ENCODE measurements at places on chromosomes 5 and 9.
A peak's percentile ranks its signal among the peaks of the same experiment; 100 is the strongest.

- peak; percentile 64 for DNase-seq
These were observed 79.8 kb downstream of the MAT2B start for GRCh38 chr5:163585206-163585605.

GRCh38 chr5:139272471-139273321, 20.8 kb upstream of the MATR3 start:
- DNase-seq = peak; percentile 23

- peak; percentile 59 for DNase-seq
These were observed 99.5 kb upstream of the FBXL17 start for GRCh38 chr5:108481355-108481931.

GRCh38 chr9:135073081-135073740, 14.3 kb upstream of the OLFM1 start:
- DNase-seq = no peak

- no peak for DNase-seq
These were observed 202.3 kb downstream of the GAPVD1 start for GRCh38 chr9:125463926-125464325.

- no peak for DNase-seq
These were observed 483.4 kb downstream of the ZNF608 start for GRCh38 chr5:124262991-124263571.

DNA sequence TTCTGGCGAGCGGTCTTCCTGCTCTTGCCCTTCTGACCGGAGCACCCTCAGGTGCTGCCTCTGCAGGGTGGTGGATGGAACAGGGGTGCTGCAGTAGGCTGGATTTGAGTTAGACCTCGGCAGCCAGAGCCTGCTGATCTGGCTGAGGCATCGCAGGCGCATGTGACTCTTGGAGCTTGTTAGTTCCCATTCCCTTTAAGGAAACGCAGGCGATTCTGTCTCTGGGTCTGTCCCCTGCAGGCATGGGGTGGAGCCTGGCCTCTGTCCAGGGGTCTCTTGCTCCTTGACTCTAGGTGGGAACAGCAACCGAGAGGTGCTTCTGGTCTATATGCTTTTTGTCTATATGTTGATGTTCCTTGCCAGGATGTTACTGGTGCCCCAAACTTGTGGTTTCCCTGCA, 3.1 kb downstream of the WNK2 start:
- DNase-seq = no peak

DNA sequence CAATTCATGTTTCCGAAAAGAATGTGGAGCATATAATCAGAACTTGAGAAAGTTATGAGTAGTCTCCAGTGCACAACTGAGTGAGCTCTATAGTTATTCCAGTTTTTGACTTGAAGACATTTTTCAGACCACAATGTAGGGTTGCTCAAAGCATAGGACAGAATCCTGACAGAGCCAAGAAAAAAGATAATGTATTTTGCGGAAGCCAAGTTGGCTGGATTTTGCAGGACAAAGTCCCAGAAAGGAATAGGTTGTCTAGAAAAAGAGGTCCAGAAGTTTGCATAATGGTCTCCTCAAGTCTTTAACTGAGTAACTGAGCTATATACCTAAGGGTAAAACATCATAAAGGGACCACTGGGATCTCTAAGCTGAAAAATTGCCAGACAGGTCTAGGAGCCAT, 1028.0 kb downstream of the TAF11L14 start:
- no peak for DNase-seq

DNA sequence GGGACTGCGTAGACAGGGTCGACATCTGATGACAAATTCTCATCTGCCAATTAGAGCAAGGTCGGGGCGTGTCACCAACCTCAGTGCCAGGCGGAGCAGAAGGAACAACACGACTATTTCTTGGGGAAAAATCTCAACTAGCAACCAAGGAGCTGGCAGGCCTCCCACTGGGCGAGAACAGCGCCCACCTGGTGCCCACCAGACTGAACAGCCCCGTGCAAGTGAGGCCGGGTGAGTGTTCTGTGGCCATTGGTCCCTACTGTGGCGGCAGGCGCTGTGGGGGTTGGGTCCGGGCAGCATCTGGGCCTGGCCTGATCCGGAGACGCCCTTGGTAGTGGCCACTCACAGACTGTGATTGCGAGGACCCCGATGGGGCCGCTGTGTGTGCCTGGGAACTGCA, 11.5 kb downstream of the NOTCH1 start:
- no peak for DNase-seq

DNA sequence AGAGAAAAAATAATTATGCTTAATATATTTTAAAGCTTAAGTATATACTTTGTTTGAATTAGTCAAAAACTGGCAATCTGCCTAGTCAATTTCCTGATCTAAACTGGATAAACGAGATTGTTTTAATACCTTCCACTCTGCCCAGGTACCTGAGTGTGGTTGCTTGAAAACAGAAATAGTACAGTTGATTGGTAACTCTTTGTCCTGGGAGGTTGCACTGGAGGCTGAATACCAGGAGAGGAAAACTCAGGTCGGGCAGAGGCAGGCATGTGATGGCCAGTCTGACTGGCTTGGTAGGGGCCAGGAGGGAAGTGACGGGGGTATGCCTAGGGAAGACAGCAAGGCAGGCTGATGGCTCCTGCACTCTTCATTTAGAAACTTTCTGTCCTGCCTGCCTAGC, 80.2 kb downstream of the PIK3R1 start:
- DNase-seq = no peak

DNA sequence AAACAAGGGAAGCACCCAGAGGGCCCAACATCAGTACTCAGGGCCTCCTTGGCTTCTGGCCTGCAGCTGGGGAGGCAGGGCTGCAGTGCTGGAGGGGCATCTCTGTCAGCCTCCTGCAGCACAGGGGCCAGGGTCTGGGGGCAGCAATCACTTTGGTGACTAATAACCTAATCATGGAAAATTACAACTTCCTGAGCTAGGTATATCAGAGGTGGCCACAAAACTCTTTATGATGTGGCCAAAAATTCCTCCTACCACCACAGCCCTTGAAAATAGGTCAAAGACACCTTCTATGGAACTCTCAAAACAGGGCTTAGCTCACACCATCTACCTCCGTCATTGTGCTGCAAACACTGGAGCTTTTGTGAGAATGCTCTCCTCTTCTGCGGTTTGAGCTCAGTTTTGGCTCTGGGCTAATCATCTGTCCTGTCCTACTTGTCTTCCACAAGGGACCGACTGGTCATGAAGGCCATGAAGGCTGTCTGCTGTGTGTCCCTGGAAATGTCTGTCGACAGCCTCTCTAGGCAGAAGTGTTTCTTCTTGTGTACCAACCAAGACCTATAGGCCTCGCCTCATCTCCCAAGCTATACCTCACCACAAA, 28.6 kb downstream of the CSF2 start:
- no peak for DNase-seq

- DNase-seq = peak; percentile 82
These were observed 109.7 kb upstream of the LHFPL2 start for GRCh38 chr5:78758169-78758839.

GRCh38 chr5:136981936-136982335, 517.2 kb downstream of the SPOCK1 start:
- no peak for DNase-seq

- no peak for DNase-seq
These were observed 137.8 kb downstream of the PAX5 start for GRCh38 chr9:36896296-36896695.

GRCh38 chr9:122213589-122214413, 15.0 kb downstream of the LHX6 start:
- DNase-seq = no peak

- DNase-seq = peak; percentile 85
These were observed 12.0 kb downstream of the CTNNAL1 start for GRCh38 chr9:109001275-109001676.

GRCh38 chr5:13143630-13144029, 800.9 kb downstream of the DNAH5 start:
- DNase-seq = no peak

GRCh38 chr9:114883709-114884108, 46.7 kb downstream of the TNFSF8 start:
- no peak for DNase-seq

GRCh38 chr9:128317629-128318028, 4.6 kb downstream of the TRUB2 start:
- DNase-seq = no peak

Data from choroid plexus epithelial cell (primary cell).